ENCODE measurements at places on chromosomes 2 and 18.

- DNase-seq, result no peak
Measured at GRCh38 chr2:178359192-178359912, 91.6 kb downstream of the PRKRA start.

DNA sequence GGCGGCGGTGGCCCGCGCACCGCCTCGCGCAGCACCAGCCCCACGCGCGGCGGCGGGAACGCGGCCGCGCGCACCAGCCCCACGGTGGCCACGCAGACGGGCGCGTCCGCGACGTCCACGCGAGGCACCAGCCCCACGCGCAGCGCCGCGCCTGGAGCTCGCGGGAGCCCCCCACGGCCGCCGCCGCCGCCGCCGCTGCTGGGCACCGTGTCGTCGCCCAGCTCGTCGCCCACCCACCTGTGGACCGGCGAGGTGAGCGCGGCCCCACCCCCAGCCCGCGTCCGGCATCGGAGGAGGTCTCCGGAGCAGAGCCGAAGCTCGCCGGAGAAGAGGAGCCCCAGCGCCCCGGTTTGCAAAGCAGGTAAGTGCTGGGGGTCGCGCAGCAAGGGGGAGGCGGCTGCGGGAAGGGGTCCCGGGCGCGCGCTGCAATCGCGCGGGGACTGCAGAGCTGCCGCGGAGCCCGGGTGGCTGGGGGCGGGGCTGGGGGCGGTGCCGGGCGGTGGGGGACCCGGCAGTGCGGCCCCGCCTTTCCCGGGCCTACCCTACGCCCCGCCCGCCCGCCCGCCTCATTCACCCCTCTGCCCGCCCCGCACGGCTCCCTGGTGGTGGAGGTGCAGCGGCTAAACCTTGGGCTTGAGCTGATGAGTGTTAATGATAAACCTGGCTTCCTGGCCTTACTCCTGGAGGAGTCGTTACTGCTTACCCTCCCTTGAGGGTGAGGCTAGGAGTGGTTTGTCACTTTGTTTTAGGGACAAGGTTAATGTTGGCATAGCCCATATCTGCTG lies 851 bp downstream of the FAM117B start:
- DNase-seq, result peak; percentile 88

- no peak for DNase-seq
Measured at GRCh38 chr18:67540559-67540958, 24.0 kb upstream of the DSEL start.

DNA sequence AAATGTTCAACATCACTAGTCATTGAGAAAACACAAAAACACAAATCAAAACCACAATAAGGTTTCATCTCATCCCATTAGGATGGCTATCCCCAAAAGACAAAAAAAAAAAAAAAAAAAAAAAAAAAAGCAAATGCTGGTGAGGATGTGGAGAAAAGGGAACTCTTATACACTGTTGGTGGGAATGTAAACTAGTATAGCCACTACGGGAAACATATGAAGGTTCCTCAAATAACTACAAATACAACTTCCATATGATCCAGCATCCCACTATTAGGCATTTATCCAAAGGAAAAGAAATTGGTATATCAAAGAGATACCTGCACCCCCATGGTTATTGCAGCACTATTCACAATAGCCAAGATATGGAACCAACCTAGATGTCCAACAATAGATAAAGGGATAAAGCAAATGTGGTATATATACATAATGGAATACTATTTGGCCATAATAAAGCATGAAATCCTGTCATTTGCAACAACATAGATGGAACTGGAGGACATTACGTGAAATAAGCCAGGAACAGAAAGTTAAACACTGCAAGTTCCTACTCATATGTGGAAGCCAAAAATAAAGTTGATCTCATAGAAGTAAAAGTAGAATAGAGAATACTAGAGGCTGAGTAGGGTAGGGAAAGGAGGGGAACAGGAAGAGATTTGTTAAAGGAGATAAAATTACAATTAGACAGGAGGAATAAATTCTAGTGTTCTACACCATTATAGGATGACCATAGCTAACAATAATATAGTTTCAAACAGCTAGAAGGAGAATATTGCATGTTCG lies 8.4 kb downstream of the POLR1A start:
- no peak for DNase-seq

GRCh38 chr2:239297142-239298004 lies 103.4 kb downstream of the HDAC4 start:
- DNase-seq, result no peak

GRCh38 chr2:240925568-240926515 lies 19.7 kb downstream of the CROCC2 start:
- no peak for DNase-seq

GRCh38 chr2:55581874-55582547 lies 35.4 kb downstream of the PPP4R3B start:
- DNase-seq, result no peak

DNA sequence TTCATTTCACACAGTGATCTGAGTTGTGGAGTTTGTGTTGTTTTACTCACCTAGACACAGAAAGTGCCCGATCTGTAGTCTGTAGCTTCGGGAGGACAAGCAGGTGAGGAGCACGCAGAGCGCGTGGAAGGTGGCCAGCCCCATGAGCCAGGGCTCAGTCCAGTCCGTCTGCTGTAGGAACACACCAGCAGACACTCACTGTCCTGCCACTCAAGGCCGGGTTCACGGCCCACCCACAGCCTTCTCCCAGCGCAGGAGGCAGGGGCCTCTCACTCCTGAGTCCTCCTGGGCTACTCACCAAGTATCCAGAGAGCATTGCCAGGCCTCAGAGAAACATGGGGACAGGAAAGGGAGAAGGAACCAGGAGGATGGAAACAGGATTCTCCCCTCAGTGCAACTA lies 1.7 kb downstream of the TMEM18 start:
- DNase-seq, result no peak

GRCh38 chr2:63879876-63880433 lies 38.3 kb downstream of the UGP2 start:
- no peak for DNase-seq

DNA sequence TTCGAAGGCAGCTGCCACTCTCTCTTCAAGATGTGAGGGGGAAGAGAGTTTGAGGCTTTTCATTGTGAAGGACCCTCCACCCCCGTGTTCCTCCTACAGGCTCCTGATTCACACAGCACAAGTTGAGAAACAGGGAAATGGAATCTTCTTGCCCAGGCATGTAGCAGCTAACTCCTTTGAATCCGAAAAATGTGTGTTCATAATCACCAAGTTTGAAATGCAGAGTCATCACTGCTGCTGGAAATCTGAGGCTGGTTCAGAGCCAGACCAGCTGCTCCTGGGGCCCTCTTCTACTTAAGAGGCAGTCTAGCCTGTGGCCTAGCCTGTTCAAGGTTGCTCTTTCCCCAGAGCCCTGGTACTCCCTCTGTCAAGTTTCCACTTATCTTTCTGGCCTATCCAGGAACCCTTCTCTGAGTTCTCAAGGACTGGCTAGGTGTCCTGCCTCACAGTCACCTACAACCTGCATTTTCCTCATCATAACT lies 166.4 kb downstream of the TMEM247 start:
- peak; percentile 45 for DNase-seq

DNA sequence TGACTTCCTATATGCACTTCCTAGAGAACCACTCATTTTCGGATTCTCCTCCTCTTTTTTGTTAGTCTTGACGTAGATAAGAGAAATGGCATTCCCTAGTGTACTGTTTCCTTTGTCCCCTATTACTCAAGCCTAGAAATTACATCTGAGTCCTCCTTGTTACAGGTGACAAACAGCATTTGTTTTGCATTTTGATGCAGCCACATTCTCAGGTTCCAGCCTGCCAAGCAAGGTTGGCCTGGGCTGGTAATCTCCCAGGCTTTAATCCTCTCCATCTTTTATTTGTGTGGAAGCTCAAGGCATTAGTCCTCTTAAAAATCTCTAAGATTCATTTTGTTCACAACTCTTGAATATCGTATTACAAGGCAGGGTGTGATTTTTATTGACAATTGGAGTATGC lies 318.0 kb upstream of the NRP2 start:
- no peak for DNase-seq

DNA sequence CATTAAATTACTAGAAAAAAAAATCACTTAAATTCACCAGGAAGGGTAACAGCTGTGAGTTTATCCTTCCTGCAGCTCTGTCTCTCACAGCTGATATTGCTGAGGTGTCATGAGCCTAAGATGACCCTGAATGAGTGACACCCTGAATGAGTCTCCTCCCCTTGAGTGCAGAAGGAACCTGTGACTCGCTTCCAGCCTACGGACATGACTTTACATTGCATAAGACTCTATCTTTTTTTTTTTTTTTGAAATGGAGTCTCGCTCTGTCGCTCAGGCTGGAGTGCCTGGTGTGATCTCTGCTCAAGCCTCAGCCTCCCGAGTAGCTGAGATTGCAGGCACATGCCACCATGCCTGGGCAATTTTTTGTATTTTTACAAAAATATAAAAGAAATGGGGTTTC lies 14.1 kb downstream of the MRO start:
- no peak for DNase-seq

DNA sequence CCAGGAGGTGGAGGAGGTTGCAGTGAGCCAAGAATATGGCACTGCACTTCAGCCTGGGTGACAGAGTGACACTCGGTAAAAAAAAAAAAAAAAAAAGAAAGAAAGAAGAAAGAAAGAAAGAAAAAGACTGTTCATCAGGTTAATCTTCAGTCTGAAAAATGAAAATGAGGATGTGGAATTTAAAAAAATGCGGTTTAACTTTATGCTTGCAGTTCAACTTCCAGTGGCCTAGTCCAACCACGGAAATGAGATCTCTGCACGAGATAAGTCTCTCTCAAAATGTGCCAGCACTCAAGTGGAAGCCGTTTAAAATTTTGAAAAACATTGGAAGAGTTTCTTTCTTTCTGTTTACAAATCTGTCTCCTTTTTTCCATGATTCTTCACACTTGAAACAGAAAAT lies 112.1 kb downstream of the DOCK10 start:
- no peak for DNase-seq

GRCh38 chr2:160336105-160336504 lies 136.0 kb upstream of the ITGB6 start:
- DNase-seq, result no peak

GRCh38 chr2:165905854-165906253 lies 47.7 kb downstream of the TTC21B start:
- peak; percentile 4 for DNase-seq

- DNase-seq, result no peak
Measured at GRCh38 chr2:150388289-150388625, 99.2 kb downstream of the RND3 start.

GRCh38 chr2:47631792-47632398 lies 151.1 kb upstream of the MSH6 start:
- peak; percentile 79 for DNase-seq

DNA sequence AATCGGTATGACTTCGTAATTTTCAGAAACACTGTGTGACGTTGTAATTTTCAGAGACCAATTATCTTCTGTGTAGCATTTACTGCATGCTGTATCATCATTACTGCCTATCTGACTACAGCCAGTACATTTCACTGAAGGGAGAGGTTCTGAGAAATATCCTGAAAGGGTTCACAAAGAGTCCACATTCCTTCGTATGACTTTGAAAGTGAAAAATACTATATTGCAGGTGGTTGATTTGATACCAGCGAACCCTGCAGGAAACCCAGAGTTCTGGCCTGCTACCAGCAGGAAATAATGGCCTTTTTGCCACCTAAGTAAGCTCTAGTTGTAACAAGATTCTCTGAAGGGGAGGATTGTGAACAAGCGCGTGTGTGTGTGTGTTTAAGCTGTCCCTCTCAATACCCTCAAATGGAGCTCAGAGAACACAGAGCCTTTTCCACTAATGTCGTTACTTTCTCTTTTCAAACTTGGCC lies 155.5 kb downstream of the ARHGAP28 start:
- DNase-seq, result no peak

DNA sequence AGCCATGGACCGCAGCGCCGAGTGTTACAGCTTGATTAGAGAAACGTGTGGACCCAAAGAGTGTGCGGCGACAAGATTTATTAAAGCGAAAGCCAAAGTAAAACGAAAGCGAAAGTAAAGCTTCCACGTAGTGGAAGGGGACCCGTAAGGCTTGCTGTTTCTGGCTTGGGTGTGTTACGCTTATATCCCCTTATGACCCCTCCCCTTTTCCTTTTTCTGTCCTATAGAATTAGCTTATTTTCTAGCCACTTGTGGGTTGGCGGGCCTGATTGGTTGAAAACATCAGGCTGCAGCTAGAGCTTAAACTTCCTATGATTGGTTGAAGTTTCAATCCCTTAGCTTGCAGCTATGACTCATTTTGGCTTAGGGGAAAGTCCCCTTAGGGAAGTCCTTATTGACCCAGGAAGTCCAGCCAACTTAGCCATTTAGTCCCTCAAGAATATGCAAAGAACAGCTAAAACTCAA lies 969.7 kb downstream of the DCDC2C start:
- no peak for DNase-seq

- DNase-seq, result peak; percentile 70
Measured at GRCh38 chr2:69652206-69652605, 8.7 kb upstream of the AAK1 start.

GRCh38 chr18:22311301-22311700 lies 106.4 kb downstream of the CTAGE1 start:
- DNase-seq, result no peak

GRCh38 chr18:23838801-23839366 lies 149.6 kb downstream of the LAMA3 start:
- DNase-seq, result peak; percentile 41

DNA sequence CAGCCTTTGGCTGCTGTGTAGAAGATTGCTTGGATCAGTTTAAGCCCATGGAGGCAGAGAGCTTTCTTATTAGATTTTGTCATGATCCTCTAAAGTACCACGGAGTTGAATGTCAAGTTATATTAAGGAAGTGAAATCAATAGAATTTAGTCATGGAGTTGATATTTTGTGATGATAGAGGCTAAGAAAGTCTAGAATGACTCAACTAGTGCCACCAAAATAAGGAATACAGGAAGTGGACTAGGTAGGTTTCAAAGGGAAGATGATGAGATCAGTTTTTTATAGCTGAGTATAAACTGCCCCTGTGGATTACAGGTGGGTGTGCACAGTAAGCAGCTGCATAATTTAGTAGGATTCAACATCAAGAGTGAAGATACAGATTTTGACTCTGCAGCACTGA lies 25.2 kb downstream of the FBXO36 start:
- no peak for DNase-seq

- no peak for DNase-seq
Measured at GRCh38 chr2:60364491-60364890, 189.0 kb downstream of the BCL11A start.

DNA sequence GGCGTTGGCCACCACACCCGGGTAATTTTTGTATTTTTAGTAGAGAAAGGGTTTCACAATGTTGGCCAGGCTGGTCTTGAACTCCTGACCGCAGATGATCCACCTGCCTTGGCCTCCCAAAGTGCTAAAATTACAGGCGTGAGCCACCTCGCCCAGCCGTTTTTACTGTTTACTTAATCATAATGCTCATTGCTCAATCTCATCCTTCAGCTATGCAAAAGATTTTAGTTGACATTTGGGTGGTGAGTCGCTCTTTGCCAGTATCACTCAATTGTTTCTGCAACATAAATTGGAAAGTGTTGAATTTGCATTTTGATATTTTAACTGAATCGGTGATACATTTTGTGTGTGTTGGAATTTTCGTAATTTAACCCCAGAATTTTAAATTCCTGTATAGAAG lies 7.8 kb upstream of the ZNF532 start:
- DNase-seq, result peak; percentile 47

- DNase-seq, result no peak
Measured at GRCh38 chr2:269356-270030, 4.7 kb downstream of the ACP1 start.
